ENCODE measurements at places on chromosomes 2 and 18.

GRCh38 chr2:15251753-15252152, 309.4 kb downstream of the NBAS start:
- DNase-seq, result no peak

DNA sequence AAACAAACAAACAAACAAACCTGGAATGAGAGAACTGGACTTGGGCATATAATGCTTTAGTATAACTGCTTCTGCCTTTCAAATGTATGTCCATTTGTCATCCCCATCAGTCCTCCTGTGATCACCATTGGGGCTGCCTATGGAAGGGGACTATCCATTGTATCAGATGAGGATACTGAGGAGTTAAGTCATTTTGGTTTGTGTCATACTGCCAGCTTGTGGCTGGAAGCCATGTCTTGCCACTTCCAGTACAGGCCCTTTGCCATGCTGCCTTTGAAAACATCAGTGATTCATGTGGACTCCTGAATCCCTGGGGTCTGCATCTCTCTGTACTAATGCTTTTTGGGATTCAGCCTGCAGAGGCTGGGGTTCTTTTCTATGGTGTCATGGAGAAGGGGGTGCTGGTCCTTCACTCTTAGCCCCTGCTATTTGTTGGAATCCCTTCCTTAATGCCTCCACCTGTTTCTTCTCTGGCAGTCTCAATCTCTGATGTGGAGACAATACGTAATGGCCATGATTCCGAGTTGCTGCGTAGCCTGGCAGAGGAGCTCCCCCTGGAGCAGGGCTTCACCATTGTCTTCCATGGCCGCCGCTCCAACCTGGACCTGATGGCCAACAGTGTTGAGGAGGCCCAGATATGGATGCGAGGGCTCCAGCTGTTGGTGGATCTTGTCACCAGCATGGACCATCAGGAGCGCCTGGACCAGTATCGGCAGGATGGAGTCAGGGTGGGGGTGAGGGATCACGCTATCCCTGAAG, 10.6 kb downstream of the PLCD4 start:
- DNase-seq, result no peak

DNA sequence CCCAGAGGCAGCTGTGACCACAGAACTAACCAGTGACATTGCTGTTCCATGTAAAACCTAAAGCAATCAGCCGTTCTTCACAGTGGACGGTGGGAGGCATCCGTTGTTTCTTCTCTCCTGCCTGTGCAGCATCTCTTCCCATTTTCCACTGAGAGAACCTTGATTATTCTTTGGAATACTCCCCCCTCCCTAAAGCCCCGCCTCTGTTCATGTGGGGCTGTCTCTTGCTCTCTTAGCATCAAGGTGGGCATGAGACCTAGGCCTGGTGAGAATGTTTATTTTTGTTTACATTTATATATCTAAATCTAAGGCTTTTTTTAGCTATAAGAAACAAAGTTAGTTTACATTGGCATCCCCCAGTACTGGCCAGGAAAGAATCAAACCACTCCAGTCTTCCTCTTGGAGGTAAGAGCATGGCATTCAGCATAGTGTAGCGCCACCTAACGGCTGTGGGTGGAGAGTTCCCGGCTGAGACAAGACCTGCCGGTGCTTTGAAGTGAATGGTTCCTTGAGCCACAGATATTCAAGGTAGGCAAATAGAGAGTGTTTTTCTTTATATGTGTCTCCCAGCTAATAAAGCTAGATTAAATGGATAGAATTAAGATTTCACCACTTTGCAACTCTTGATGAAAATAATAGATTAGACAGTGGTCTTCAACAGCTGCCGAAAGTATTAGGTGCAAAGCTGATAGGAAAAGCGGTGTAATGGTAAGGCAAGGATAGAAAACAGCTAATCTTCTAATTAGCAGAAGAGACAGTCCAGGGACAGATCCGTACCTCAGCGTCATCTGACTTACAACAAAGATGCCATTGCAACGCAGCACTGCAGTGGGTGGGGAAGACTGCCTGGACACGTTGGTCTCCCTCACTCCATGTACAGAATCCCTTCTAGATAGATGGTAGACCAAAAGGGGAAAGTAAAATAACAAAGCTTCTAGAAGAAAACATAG, 219.6 kb upstream of the RAB12 start:
- peak; percentile 66 for DNase-seq

DNA sequence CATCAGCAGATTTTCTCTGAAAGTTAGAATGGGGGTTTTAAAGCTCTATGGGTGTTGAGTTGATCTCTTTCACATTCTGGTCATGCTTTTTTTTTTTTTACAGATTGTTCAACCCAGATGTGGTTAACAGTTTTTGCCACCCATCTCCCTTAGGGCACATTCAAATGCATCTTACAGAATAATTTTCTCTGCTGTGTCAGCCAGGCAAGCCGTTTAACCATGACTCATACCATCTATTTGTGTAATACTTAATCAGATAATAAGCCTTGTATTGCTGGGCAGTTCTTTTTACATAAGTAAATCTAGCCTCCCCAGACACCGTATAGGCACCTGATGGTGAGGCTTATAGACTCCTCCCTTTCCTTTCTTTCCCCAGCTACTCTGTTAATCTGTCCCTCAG, 62.0 kb downstream of the TGIF1 start:
- DNase-seq, result no peak

- DNase-seq, result no peak
Observed at GRCh38 chr2:238362626-238363025, 42.3 kb downstream of the TRAF3IP1 start.
